ENCODE measurements at places on chromosomes 3 and 15.

DNA sequence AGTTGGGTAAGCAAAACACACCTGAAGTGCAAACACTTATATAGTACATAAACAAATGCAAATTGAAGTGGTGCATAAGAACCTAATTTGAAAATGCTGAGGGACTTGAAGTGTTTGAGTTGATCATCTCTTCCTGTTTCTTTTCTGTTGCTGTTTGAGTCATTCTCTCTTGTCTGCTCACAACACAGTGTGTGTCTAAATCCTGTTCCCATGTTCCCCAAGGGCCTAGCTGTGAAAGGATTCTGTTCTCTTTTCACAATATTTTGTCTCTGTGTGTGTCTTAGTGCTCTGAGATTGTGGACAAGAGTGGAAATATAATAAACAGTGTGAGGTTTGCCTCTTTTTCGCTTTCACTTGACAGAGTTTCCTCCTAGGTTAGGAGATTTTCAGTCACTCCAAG lies 6.1 kb downstream of the CD96 start:
- DNase-seq, result peak; percentile 40

DNA sequence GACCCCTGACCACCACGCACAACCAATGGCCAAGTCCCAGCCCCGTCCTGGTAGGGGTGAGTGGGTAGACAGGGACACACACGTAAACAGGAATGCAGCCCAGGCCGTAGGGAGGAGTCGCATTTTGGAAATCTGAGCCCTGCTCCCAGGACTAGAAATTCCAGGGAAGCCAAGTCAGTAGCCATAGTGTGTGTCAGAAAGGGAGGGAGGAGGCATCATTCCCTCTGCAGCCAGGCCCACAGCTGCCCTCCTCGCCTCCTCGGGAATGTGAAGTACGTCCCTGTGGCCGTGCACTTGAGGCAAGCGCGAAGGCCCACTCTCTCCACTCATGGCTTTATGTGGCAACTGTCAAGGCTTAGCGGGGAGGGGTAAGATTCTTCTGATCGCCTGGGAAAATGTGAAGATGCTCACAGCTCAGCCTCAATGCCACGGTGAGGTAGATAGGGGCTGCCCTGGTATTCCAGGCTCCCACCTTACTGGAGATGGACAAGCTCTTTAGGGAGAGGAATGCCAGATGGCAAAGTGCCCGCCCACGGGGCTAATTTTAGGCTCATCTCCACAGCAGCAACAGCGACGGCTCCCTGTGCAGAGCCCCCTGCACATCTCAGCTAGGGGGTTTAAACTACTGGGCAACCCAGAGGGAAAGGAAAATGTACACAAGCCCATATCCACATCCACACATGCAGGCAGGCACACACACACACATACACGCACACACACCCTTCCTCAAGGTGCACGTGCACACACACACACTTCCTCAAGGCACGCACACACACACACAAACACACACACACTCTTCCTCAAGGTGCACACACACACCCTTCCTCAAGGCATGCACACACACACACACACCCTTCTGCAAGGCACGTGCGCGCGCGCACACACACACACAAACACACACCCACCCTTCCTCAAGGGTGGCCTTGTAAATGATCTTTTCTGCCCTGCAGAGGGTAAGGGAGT lies 65.5 kb downstream of the ADCY5 start:
- DNase-seq, result no peak

DNA sequence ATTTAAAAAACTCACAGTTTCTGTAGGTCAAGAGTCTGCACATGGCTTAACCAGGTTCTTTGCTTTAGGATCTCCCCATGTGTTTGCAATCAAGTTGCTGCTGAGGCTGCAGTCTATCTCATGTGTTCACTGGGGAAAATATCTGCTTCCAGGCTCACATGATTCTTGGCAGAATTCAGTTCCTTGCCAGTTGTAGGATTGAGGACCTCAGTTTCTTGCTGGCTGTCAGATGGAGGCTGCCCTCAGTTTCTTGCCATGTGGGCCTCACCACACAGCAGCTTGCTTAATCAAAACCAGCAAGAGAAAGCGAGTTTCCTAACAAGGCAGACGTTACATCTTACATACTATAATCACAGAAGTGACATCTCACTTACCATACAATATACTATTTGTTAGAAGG lies 10.0 kb upstream of the TBC1D5 start:
- DNase-seq, result no peak

GRCh38 chr15:47443839-47444238 lies 273.5 kb upstream of the SEMA6D start:
- DNase-seq, result no peak

DNA sequence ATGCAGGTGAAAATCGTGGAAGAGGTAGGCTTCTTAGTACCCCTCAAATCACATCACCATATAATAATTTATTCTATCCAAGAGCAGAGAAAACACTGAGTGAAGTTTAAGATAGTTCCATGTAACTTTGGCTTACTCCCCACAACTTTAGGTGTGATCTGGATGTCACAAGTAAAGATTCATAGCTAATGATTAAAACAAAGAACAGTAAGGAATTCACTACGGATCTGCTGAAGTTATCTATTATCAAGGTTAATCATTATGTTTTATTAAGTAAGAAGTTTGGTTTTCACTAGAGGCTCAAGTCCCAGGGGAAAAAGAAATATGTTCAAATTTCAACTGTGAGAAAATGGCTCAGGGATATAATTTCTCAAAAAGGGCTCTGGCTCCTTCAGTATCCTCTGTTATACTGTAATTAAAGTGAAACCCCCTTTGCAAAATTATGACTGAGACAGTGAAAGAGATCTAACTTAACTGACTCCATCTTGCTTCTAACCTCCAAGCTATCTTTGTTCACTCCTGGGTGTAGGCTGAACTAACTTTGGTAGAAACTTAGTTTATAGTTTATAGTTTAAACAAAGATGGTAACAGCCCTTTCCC lies 17.1 kb downstream of the CD80 start:
- DNase-seq, result no peak

- DNase-seq, result no peak
These were observed 583.1 kb upstream of the CFAP20DC start for GRCh38 chr3:59632760-59633573.

DNA sequence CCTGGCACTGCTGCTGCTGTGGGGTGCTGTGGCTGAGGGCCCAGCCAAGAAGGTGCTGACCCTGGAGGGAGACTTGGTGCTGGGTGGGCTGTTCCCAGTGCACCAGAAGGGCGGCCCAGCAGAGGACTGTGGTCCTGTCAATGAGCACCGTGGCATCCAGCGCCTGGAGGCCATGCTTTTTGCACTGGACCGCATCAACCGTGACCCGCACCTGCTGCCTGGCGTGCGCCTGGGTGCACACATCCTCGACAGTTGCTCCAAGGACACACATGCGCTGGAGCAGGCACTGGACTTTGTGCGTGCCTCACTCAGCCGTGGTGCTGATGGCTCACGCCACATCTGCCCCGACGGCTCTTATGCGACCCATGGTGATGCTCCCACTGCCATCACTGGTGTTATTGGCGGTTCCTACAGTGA lies 2.1 kb downstream of the GRM2 start:
- no peak for DNase-seq

GRCh38 chr3:9948586-9948985 lies 3.6 kb downstream of the PRRT3 start:
- no peak for DNase-seq

- no peak for DNase-seq
These were observed 14.4 kb downstream of the CCDC32 start for GRCh38 chr15:40550341-40551037.

DNA sequence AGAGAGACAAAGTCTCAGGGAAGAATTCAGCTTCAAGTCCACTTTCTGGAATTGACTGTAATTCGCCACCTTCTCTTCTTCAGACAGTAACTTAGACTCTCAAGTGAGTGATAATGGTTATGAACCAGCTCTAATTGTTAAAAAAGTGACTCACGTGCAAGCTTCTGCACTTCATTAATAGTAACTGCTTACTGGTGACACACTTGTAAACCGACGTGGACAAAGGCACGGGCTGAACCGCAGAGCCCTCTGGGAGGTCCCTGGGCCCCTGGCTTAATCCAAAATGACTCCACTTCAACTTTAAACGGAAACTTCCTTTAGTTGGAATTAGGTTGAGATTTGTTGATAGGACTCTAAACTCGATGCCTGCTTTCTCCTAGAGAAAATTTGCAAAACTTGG lies 17.0 kb downstream of the MUC4 start:
- DNase-seq, result no peak

- no peak for DNase-seq
These were observed 412 bp downstream of the SLC51A start for GRCh38 chr3:196216681-196217211.

GRCh38 chr3:94615275-94616065 lies 552.6 kb downstream of the NSUN3 start:
- DNase-seq, result no peak

GRCh38 chr3:194740859-194741491 lies 55.3 kb downstream of the FAM43A start:
- no peak for DNase-seq

DNA sequence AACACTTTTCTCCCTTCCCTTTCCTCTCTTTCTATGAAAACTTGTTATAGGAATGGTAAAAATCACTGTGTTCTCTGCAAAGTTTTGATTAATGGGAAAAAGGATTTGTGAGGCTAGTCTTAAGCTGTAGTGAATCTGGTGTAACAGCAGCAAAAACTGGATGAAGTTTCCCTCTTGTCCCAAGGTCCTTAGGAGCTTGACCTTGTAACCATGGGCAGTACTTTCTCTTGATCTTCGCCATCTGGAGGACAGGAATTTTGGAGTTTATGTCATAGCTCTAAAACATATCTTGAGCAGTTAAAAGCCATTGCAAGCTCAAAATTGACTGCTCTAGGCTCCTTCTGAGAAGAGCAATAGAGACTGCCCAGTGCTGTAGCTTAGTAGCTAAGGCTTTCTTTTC lies 56.5 kb upstream of the GPD1L start:
- no peak for DNase-seq

DNA sequence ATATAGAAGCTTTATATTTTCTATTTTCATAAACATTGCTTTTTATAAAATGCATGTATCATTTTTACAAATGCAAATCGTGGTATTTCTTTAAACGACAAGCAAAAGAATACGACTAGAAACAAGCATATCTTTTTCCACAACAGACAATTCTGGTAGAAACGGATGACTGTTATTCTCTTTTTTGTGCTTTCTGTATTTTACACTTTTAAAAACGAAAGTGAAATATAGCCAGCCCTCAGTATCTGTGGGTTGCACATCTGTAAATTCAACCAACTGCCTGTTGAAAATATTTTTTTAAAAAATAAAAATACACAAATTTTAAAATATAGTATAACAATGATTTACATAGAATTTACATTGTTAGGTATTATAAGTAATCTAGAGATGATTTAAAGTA lies 61.3 kb downstream of the PRTG start:
- DNase-seq, result no peak

DNA sequence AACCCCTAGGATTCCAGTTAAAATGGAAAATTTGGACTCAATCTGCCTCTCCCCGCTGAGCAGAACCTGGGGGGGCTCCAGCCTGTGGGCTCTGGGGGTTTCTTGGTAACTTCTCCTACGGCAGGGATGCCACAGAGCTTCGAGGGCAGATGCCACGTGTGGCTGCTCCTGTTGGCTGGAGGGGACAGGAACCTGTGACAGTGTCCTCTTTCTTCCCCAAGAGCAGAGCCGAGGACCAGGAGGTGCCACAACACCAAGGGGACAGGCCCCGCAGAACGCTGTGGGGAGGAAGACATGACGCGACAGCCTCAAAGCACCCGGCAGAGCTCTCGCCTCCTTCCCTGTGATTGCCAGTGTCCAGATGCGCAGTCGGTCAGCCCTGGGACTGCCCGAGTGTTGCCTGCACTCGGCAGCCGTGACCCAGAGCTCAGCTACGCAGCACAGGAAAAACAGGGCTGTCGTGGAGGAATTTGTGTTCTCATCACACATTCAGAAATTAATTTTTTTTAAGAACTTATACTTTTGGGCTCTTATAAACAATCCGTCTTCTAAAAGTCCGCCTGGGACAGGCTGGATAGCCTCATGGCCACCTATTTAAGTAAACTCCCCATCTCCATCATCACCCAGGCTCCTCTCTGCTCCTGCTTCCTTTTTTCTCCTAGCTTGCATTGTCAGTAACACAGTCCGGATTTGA lies 131.9 kb upstream of the MEF2A start:
- no peak for DNase-seq

DNA sequence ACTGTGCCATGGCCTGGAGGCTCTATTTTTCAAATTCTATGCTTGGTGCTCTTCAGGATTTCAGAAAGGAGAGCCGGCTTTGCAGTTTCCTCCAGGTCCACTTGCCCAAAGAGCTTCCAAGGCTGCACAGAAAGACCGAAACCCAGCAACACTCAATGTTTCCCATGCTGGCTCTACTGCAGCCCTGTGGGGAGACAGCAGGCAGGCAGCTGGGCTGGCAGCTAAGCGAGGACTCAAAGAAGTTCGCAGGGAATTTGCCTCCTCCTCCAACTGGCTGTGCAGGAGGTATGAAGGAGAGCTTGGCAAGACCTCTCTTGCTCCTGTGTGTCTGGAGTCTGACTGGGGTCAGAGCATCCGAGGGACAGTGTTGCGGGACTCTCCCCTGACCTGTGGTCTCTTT lies 17.4 kb upstream of the ITGA11 start:
- no peak for DNase-seq

GRCh38 chr3:188446014-188446413 lies 292.1 kb downstream of the LPP start:
- no peak for DNase-seq
